Stimulated activated CD8-positive, alpha-beta memory T cell treated with anti-CD3 and anti-CD28 coated beads, Interleukin-2, amount 100 ng/mL, for 1 hour (primary cell): ENCODE measurements at places on chromosomes 12 and 14.

GRCh38 chr14:23078692-23079116, 16.2 kb downstream of the ACIN1 start:
- no peak for DNase-seq

- DNase-seq = no peak
These were observed 56.7 kb downstream of the FBRSL1 start for GRCh38 chr12:132546647-132547046.

- DNase-seq = no peak
These were observed 30.0 kb downstream of the ELK3 start for GRCh38 chr12:96224219-96224615.

DNA sequence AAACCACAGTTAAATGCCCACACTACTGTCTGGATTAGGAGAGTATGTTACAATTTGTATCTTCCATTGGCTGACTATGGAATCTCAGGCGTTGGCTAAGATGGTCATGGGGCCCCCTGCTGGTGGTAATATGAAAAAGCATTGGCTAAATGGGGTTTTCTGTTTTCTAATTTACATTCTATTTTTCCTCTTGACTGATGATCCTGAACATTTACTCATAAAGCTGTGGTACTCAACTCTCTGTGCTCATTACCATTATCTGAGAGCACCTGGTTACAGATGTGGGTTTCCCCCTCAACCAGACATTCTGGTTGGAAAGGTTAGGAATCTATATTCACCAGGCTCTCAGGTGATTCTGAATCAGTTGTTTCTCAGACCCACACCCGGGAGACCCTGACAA, 64.8 kb downstream of the WSCD2 start:
- no peak for DNase-seq

DNA sequence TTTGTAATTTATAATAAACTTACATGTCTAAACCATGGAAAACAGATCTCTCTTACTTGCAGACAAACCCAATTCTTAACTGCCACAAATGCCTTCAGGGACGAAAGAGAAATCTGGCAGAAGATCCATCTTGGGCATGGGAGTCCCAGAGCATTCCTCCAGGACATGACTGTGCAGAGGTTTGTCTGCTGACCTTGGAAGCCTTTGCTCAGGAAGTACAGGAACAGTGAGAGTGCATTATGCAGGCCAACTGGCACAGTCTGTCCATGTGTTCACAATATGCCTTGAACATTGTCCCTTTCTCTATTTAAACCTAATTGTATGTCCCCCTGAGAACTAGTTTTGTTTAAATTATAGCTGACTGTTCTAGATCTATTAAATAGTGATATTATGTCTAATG, 467.1 kb downstream of the ATP23 start:
- DNase-seq = no peak

GRCh38 chr12:23731035-23731434, 218.4 kb downstream of the SOX5 start:
- no peak for DNase-seq
